Psoas muscle (tissue), 8 donors: ENCODE measurements at places on chromosomes 7 and 10. TPM values are rescaled to one million over a fixed set of nuclear protein-coding genes. Genes with fewer than 3 reads are reported as not detected.
A peak's percentile ranks its signal among the peaks of the same experiment; 100 is the strongest.

Gene SPDYE18
- total RNA-seq = 0.28 TPM

Gene ASZ1
- not detected for total RNA-seq

Gene BMPER
- 7.6 TPM for total RNA-seq

Gene AOAH
- total RNA-seq = 0.99 TPM

GRCh38 chr10:109770663-109771062, 152.6 kb downstream of the XPNPEP1 start:
- no peaks in the 10 kb centered on the region for H3K4me1 ChIP-seq
- H3K4me3 ChIP-seq = no peak overlapping the region
- DNase-seq = no peak
- H3K27ac ChIP-seq = no peak overlapping the region
- H3K27me3 ChIP-seq = no peaks in the 10 kb centered on the region
- no peaks in the 10 kb centered on the region for H3K36me3 ChIP-seq

DNA sequence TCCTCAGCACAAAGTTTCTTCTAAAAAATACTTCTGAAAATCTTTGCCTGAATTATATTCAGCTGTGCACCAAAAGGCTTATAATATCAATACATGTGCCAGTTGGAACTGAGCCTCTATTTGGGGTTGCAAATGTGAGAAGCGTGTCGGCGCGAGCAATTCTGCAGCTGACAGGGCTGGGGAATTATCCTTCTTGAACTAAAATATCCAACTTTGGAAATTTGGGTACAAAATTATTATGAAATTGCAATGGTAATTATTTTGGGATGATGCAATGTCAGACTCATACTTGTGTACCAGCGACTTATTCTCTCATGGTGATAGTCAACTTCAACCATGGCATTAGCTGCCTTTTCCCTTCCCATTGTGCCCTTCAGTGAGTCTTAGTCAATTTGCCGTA, 507.0 kb upstream of the KLF6 start:
- no peaks in the 10 kb centered on the region for H3K36me3 ChIP-seq
- peak; percentile 33 for DNase-seq
- H3K4me1 ChIP-seq = no peaks in the 10 kb centered on the region
- no peak overlapping the region for H3K4me3 ChIP-seq

- H3K4me3 ChIP-seq = no peak overlapping the region
- H3K27me3 ChIP-seq = no peaks in the 10 kb centered on the region
- no peaks in the 10 kb centered on the region for H3K36me3 ChIP-seq
- no peak overlapping the region for H3K27ac ChIP-seq
- H3K4me1 ChIP-seq = no peaks in the 10 kb centered on the region
Observed at GRCh38 chr7:91789558-91789957, 90.9 kb downstream of the MTERF1 start.

DNA sequence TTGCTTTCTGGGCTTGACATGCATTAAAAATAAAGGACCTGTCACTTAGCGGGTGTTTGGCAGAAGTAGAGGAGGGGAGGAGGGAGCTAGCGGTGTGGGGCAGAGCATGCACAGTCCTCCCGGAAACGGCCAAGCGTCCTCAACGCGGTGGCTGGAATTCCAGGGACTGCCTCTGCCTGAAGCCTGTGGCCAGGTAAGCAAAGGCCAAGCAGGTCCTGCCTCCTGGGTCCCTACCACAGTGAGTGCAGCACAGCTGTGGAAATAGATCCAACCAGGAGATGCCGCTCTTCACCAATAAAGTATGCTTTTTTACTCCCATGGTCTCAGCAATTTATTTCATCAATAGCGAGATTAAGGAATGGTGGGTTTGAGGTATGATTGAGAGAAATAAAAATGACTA, 323.4 kb downstream of the WDR37 start:
- H3K4me1 ChIP-seq = no peaks in the 10 kb centered on the region
- H3K4me3 ChIP-seq = no peak overlapping the region
- H3K27ac ChIP-seq = no peak overlapping the region
- no peak for DNase-seq
- H3K27me3 ChIP-seq = peaks cover under 1% of the 10 kb centered on the region
- no peaks in the 10 kb centered on the region for H3K36me3 ChIP-seq
